ENCODE measurements at places on chromosomes 11 and 22. TPM values are rescaled to one million over a fixed set of nuclear protein-coding genes. Genes with fewer than 3 reads are reported as not detected.

Gene MRGPRX3
- not detected for total RNA-seq

Gene MUC6
- not detected for total RNA-seq

Gene GLYAT
- total RNA-seq = not detected

Gene PANX2
- 4.8 TPM for total RNA-seq

Gene TMPRSS4
- total RNA-seq = not detected

Gene ST14
- 0.30 TPM for total RNA-seq

Gene CCDC15
- total RNA-seq = 0.67 TPM

Data from A549 treated with GW870086 at 1 μM for 4 hours (cell line).